ENCODE measurements at places on chromosomes 7 and 10. TPM values are rescaled to one million over a fixed set of nuclear protein-coding genes. Genes with fewer than 3 reads are reported as not detected.

DNA sequence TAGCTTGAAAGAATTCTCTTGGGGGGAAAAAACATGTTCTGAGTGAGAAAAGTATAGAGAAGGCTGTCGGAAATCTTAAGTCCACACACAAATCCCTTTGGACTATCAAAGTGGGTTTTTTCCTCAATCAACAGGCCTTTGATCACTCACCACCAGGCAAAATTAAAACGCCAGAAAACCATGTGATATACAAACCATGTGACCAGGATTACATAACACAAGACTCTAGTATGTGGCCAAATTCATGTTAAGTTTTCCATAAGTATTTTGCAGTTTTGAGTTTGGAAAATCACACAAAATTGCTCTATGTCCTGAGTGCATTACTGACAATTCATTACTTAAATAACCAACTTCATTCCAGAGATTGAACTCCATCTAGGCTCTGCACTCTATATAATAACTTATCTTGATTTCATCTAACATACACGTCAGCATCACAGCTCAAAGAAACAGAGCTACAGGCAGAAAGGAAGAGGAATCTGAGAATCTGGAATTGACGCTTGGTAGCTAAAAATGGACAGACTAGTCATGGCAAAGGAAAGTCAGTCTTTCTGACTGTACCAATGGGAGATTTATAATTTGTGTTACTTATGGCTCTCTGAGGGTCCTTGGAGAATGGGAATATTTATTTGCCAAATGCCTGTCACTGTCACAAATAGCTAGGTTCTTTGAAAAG is 383.5 kb downstream of the SFMBT2 start:
- DNase-seq = no peak

DNA sequence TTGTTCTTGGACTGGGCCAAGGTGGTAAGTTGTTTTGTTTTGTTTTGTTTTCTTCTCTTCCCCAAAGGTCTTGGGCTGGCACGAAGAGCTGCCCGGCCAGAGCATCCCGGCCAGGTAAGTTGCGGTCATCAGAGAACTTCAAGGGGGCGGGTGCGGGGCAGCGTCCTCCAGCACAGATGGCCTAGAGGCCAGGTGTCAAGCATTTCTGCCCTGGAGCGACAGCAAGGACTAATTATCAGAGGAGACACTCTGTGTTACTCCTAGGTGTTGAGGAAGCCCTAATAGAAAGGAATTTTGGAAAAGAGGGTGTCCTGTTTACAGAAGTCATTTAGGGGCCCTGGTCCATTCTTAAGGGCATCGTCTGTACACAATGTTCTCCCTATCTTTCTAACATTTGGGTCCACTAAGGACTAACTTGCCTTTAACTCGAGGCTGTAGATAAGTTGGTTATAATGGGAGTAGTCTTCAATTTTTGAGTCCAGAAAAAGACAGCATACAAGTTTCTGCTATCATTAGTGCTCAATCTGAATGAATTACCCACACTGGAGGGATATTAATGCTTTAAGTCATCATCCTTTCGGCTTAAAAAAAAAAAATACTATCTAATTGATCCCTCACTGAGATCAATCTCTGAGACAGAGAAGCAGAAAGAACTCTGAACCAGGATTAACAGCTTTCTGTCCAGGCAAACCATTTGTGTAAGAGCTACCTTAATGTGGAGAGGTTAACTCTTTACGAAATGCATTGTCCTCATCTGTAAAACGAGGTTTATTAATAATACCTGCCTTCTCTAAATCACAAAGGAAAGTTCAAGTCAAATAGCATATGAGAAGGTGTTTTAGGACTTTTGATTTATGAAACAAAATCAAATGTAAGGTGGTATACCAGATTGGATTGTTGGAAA is 1.5 kb downstream of the ITGB8 start:
- DNase-seq = no peak

- peak; percentile 90 for DNase-seq
These were observed 108.4 kb upstream of the ZMIZ1 start for GRCh38 chr10:78960316-78960800.

DNA sequence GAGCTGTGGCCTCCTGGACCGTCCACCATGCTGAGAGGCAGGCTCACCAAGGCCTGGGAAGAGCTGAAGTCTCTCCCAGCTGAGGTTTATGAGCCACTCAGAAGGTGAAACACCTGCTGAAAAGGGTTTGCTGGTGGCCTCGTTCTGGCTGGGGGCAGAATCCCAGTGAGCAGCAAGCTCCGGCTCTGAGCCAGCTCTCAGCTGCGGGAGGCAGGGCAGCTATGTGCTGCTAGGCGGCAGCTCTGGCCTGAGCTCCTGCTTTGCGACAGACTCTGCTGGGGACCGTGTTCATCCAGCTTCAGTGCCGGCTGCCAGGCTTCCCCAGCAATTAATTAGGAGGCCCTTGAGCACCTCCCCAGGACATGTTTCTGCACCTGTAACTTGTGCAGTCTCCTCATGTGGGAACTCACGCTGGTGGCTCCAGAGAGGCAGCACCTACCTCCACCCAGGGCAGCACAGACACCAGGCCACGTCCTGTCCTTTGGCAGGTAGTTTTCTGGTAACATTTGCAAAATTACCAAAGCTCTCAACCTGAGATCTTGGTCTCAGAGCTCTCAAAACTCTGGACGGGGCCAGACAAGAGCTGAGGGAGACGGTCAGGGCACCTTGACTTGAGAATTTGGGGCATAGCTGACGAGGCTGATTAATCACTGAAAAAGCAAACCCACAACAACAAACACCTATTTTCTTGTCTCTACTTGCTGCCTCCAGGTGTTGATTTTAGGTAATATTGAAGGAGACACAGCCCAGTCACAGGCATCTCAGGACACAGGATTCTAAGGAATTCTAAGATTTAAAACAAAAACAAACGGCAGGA is 185.0 kb downstream of the TCERG1L start:
- no peak for DNase-seq

- DNase-seq = no peak
These were observed 60.9 kb downstream of the SLC35B4 start for GRCh38 chr7:134255814-134256213.

GRCh38 chr7:4714767-4715409 is 32.8 kb downstream of the FOXK1 start:
- DNase-seq = no peak

TMEM196 gene
- not detected for total RNA-seq

GHRHR gene
- not detected for total RNA-seq

Data from dermis blood vessel endothelial cell (primary cell).